ENCODE measurements at places on chromosomes 6 and 20.

- no peak for DNase-seq
These were observed 98.5 kb downstream of the LY86 start for GRCh38 chr6:6686748-6687601.

- no peak for DNase-seq
These were observed 243.4 kb upstream of the POU3F2 start for GRCh38 chr6:98590997-98591396.

- DNase-seq, result no peak
These were observed 2.1 kb upstream of the DIDO1 start for GRCh38 chr20:62928246-62928939.

GRCh38 chr6:40887792-40888340 lies 151.2 kb downstream of the UNC5CL start:
- no peak for DNase-seq

GRCh38 chr20:45867819-45868176 lies 10.4 kb downstream of the ZSWIM3 start:
- DNase-seq, result no peak

GRCh38 chr20:43533060-43533459 lies 25.6 kb downstream of the L3MBTL1 start:
- no peak for DNase-seq

DNA sequence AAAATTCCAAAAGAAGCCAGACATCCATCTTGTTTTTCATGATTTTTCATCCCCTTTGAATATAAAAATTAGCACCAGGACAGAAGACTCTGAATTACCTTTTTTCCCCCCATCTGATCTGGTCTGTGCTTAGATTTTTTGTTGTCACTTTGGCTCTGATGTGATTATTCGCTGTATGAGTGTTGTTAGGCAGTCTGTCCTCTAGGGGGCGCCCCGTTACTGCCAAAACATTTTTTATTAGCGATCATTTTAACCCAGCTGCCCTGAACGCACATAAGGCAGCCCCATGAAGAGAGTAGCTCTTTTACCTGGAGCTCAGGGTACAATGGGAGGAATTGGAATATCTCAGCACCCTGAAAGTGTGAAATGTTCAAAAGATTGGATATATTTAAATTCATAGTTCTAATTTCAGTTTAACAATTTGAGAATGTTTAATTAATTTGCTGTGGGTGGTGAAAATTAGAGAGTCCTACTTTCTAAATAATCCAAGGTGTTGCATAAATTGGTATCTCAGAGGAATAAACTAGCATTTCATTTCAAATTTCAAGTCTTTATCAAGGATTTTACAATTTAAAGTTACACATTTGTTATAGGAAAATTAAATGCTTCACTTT lies 60.8 kb downstream of the PRPH2 start:
- peak; percentile 87 for DNase-seq

DNA sequence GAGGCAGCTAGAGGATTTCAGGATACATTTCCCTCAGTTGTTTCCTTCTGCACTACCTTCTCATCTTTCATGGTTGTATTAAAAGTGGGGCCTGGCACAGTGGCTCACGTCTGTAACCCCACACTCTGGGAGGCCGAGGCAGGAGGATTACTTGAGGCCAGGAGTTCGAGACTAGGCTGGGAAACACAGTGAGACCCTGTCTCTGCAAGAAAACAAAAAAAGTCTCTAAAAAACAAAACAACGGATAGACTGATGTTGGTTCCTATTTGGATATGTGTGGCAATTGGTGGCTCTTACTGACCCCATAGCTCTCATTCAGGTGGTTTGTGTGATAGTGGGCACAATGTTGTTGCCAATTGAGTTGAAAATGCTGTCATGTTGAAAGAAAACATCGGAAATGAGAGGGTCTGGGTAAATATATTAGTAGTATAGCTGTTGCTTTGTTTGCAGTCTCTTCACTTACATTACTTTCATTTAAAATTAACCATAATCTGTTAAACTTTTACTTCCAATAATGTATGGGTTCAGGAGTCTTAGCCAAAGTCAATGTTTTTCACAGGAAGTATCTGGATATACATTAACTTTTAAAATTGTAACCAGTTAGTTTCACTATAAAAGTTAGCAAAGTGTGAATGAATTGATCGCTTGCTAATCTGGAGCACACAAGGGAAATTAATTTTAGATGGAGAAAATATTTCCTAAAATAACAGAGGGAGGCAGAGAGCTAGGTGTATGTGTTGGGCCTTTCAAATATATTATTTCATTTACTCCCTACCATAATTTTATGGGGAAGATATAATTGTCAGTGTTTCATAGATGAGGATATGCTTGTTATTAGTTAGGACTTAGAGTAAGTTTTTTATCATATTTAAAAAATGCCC lies 31.1 kb downstream of the UTRN start:
- no peak for DNase-seq

GRCh38 chr6:157158897-157159296 lies 164.4 kb downstream of the TMEM242 start:
- DNase-seq, result no peak

- DNase-seq, result peak; percentile 48
These were observed 1.0 kb upstream of the RIPOR2 start for GRCh38 chr6:24936641-24937317.

GRCh38 chr6:66628917-66629316 lies 921.9 kb upstream of the EYS start:
- no peak for DNase-seq

DNA sequence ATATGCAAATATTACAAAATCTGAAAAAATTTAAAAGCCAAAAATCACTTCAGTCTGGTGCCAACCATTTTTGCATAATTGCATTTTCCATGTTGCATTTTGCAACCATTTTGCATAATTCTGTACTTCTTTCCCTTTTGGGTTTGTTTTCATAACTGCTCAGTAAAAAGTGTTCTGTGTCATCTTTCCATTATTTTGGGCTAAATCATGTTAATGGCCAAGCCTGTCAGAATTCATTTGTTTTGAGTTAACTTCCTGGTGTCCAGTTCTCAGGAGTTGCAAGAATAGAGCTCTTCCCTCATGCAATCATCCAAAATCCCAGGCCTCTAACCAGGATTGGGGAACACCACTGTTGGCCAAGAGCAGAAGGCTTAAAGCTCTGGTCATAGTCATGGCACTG lies 133.6 kb downstream of the MTHFD1L start:
- DNase-seq, result no peak

DNA sequence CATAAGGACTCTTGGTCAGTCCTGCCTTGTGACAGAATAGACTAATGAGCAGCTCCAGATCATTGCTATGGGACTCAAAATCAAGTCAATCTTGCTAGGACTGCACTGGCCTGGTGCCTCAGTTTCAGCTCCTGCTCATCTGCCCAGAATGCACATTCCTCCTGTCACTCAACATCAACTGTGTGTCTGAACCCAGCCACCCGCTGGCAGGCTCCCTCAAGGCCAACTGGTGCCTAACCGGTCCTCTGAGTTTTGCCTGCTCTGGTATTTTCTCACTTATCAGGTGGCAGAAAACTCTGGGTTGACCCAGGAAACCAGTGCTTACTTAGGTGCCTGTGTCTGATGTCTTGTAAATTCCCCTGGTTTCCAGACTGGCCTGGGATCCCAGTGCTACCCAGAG lies 297.7 kb downstream of the DHX35 start:
- DNase-seq, result no peak

DNA sequence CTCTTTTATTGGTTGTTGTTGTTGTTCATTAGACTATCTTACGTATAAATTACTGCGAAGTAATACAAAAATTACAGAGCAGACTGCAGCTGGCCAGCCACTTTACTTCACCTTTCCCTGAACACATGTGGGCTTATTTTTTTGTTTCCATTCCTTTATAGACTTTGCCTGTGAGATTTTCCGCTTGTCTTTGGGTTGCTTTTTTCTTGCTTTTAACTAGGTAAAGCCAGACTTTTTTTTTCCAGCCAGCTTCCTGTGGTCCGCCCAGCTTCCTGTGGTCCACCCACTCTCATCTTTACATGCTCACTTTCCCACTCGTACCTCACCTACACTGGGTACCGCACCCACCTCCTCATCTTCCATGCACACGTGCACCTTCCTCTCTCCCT lies 79.0 kb downstream of the IPCEF1 start:
- peak; percentile 38 for DNase-seq

GRCh38 chr6:87935196-87935595 lies 112.4 kb upstream of the SPACA1 start:
- DNase-seq, result no peak

GRCh38 chr20:28562510-28562898 lies 2695.0 kb upstream of the DEFB115 start:
- no peak for DNase-seq

DNA sequence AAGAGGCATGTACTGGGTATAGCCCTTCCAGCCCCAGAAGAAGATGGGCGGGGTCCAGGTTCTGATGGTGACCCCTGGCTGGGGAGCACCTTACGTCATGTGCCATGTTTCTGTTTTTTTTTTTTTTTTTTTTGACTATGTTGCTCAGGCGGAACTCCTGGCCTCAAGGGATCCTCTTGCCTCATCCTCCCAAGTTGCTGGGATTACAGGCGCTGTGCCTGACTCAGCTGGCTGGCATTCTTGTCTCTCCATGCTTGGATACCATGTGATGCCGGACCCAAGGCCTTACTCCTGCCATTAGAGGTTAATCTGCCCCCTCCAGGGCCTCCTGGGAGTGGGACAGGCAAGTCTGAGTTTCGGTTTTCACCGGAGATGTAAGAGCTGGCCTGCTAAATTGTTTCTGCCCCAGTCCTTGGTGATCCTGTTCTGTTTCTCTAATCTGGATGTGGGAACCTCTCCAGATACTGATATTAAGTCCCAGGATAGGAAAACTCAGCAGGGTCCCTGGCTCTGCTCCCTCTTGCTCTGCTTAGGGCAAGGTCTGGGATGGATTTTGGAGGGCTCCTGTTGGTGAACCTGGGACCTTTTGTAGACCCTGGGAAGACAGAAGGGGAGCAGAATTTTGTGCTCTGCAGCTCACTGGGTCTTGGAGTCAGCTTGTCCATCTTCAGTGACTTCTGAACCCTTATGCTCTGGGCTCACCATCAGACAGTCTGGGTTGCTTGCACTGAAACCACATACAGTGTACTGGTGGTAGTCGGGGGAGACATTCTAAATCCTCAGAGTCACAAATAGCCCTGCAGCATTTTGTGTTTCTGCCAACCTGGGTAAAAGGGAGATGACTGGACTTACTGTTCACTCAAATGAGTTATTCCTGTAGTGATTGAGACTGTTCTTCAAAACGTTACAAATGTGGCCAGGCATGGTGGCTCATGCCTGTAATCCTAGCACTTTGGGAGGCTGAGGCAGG lies 45.1 kb downstream of the PTK7 start:
- DNase-seq, result no peak

- DNase-seq, result no peak
These were observed 122.6 kb upstream of the MCHR2 start for GRCh38 chr6:100116411-100117194.

Measured in stimulated activated CD4-positive, alpha-beta T cell treated with anti-CD3 and anti-CD28 coated beads, Interleukin-1b, Interleukin-23, amount 100 ng/mL, for 4 hours (primary cell).